ENCODE measurements at places on chromosomes 3 and 15.
A peak's percentile ranks its signal among the peaks of the same experiment; 100 is the strongest.

DNA sequence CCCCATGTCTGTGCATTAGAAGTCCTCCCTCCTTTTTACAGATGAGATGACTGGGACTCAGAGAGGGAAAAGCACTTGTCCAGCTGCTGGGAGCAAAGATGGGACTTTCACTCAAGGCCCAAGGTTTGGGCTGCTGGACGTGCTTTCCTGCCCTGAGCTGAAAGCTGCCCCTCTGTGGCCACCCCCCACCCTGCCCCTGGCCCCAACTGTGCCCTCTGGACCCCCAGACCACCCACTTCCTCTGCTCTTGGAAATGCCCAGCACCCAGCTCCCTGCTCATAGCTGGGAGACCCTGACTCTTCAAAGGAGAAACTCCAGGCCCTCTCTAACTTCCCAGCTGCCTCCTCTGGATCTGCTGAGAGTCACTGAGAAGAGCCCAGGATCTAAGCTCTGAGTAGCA lies 20.7 kb downstream of the GRIP2 start:
- no peak for DNase-seq

DNA sequence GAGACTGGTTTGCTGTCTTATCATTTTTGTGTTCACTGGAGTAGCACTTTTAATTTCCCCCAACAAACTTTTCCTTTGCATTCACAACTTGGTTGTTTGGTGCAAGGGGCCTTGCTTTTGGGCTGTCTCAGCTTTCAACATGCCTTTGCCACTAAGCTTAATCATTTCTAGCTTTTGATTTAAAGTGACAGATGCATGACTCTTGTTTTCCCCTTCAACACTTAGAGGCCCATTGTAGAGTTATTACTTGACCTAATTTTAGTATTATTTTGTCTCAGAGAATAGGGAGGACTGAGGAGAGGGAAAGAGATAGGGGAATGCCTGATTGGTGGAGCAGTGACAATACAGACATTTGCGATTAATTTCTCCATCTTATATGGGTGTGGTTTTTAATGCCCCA lies 340.1 kb upstream of the MANF start:
- no peak for DNase-seq

- no peak for DNase-seq
Measured at GRCh38 chr15:85554852-85555521, 174.6 kb downstream of the AKAP13 start.

DNA sequence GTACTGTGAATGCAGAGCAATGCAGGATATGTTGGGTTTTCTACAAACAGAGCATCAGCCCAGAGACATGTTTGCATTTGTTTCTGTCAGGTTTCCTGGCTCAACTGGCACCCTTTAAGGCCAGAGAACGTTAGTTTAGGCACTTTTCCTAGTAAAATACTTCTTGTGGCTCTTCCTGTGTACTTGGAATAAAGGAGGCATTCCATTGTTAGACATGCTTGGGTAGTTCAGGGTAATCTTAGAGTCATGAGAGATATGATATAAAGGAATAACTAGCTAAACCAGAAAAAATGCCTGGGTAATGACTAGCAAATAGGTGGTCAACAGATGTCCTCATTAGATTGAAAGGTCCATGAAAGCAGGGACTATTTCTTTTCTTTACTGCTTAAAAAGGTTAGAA lies 60.4 kb upstream of the RBM5 start:
- no peak for DNase-seq

DNA sequence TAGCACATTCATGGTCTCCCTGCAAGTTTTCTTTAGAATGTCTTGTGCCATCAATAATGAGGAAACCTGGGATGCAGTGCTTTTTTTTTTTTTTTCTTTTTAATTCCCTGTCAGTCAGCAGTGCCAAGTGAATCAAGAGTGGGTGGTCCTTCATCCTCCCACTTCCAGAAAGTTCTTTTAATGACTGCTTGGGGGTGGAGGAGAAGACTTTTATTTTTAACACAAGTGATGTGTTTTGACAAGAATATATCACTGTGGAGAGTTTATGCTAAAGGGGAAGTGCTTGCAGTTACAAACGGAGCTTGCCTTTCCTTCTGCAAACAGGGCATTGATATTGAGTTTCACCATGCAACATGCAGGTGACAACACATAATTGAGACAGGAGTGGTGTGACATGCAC lies 69.7 kb downstream of the CACNA2D3 start:
- no peak for DNase-seq

DNA sequence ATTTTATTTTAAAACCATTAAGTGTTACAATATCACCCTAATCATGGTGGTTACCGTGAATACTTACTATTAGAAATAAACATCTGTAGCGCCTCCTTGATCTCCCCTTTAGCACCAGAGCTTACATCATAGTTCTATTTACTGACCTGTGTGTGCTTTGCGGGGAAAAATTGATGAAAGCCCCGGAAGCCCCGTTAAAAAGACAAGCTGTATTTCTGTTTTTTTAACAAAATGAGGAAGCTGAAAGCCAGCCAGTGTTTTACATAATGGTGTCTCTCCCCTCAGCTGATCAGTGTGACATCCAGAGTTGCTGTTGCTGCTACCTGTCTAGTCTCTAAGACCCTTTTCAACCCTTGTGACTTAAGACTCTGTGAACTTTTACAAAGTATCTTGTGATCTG lies 100.8 kb downstream of the OPA1 start:
- DNase-seq, result no peak

DNA sequence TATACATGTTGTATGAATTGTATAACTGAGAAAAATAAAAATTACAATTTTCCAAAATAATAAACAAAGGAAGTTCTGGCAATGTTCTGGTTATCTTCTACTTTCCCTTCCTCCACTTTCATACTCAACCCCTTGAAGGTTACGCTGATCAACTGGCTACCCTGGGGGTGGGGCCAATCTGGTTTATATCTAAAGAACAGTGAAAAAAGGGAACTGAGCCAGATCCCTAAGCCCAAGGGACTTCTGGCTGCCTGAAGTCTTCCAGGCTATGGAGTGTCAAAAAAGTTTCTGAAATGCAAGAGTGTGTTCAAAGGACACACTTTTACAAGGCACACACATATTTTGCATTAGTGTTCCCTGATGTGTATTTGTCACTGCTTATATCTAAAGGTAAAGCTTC lies 591.9 kb downstream of the ROBO1 start:
- no peak for DNase-seq

GRCh38 chr3:46383211-46383950 lies 12.6 kb downstream of the CCR5 start:
- no peak for DNase-seq

GRCh38 chr3:48088749-48089466 lies 72.7 kb upstream of the MAP4 start:
- DNase-seq, result peak; percentile 98

DNA sequence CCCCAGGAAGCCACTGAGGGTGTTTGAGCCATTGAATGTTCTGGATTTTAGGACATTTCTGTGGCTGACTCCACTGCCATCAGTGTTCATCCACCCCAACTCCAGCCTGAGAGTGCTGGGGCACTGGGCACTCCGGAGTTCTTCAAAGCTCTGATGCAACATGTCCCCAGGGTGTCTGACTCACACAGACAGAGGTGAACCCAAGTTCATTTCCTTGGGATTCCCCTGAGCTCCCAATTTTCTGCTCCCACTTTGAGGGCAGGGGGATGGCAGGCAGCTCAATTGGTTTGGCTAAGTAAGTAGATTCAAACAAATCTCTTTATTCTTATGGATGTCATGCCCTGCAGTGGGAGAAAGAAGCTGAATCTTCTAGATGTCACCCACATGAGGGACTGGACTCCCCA lies 2.2 kb downstream of the STRA6 start:
- no peak for DNase-seq

DNA sequence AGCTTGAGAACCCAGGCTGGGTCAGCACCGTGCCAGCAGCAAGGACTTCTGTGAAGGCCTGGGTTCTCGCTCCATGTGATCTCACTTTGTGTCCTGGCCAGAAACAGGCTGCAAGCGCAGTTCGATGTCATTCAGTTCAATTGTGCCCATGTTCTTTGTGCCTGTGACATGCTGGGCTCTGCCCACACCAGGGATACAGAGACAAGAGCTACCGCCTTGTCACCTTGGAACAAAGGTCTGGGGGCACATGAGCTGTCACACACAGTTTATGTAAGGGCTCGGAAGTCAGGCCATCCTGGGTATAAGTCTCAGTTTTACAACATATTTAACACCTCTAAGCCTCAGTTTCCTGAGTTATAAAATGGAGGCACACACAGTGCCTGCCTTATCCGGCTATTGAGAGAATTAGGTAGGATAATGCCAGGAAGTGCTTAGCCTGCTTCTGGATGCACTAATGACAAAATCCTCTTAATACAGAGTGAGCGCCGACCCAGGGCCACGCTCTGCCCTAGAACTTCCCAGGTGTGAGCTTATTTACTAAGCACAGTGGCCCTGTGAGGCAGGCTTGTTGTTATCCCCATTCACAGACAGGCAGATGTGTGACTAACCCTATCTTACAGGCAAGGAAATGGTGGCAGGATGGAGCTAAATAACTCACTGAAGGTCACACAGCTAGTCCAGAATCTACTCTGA lies 50.4 kb upstream of the LIMD1 start:
- no peak for DNase-seq

- no peak for DNase-seq
Measured at GRCh38 chr3:111601810-111602209, 6.7 kb upstream of the ZBED2 start.
